DND-41 (cell line): ENCODE measurements at places on chromosomes 6 and 20.

- no peak overlapping the region for H3K27ac ChIP-seq
- DNase-seq, result peak; percentile 20
- H3K27me3 ChIP-seq, result no peaks in the 10 kb centered on the region
- no peak overlapping the region for H3K4me3 ChIP-seq
- no peaks in the 10 kb centered on the region for H3K4me1 ChIP-seq
- H3K36me3 ChIP-seq, result no peaks in the 10 kb centered on the region
Measured at GRCh38 chr6:107655245-107655644, 165.3 kb downstream of the SOBP start.

DNA sequence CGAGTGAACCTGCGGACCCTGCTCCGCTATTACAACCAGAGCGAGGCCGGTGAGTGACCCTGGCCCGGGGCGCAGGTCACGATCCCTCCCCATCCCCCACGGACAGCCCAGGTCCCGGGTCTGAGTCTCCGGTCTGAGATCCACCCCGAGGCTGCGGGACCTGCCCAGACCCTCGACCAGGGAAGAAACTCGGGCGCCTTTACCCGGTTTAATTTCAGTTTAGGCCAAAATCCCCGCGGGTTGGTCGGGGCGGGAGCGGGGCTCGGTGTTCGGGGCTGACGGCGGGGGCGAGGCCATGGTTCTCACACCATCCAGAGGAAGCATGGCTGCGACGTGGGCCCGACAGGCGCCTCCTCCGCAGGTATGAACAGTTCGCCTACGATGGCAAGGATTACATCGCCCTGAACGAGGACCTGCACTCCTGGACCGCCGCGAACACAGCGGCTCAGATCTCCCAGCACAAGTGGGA lies 46.9 kb upstream of the TRIM26 start:
- H3K4me1 ChIP-seq, result no peaks in the 10 kb centered on the region
- no peaks in the 10 kb centered on the region for H3K36me3 ChIP-seq
- no peak for DNase-seq
- no peak overlapping the region for H3K4me3 ChIP-seq
- no peaks in the 10 kb centered on the region for H3K27me3 ChIP-seq

DNA sequence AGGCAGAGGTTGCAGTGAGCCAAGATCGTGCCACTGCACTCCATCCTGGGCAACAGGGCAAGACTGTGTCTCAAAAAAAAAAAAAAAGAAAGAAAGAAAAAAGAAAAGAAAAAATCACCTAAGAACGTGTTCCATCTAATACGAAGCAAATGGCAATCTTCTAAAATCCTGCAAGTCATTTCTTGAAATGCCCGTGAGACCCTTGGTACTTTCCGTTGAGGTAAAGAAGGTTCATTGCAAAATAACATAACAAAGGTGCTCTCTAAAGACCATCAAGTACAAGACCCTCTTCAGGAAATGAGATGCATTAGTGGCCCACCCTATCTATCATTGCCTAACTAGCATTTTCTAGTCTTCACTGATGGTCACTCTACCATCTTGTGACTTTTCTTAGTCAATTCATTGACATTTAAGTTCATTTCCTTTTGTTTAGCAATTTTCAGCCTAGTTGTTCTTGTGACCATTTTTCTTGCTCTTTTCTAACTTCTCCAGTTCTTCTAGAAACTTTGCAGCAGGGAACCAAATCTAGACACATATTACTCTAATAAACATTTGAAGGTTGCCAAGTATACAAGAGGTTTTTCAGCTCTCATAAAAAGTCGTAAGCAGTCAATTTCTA lies 14.0 kb downstream of the MBOAT1 start:
- H3K27ac ChIP-seq, result no peak overlapping the region
- H3K27me3 ChIP-seq, result no peaks in the 10 kb centered on the region
- DNase-seq, result no peak
- peaks cover 19% of the 10 kb centered on the region; the same call in 1 of the 2 replicates for H3K36me3 ChIP-seq
- H3K4me3 ChIP-seq, result no peak overlapping the region

DNA sequence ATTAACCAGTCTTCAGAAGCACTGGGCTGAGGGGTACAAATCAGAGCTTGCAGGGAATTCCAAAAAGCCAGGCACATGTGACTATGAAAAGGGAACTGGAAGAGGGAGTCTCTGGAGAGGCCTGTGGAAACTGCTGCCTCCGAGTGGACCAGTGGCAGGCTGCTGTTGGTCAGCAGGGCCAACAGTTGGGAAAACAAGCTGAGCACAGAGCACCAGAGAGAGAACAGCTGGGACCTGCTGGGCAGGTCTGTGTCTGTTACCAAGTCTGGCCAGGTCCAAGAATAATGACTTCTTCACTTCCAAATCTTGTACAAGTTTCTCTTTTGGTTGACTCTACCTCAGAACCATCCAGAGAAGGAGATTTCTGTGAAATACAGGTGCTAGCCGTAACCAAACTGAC lies 81.4 kb downstream of the LIN28B start:
- H3K4me3 ChIP-seq, result no peak overlapping the region
- no peak overlapping the region for H3K27ac ChIP-seq
- peaks cover 3% of the 10 kb centered on the region; the same call in 1 of the 2 replicates for H3K4me1 ChIP-seq
- DNase-seq, result no peak
- no peaks in the 10 kb centered on the region for H3K36me3 ChIP-seq
- no peaks in the 10 kb centered on the region for H3K27me3 ChIP-seq

DNA sequence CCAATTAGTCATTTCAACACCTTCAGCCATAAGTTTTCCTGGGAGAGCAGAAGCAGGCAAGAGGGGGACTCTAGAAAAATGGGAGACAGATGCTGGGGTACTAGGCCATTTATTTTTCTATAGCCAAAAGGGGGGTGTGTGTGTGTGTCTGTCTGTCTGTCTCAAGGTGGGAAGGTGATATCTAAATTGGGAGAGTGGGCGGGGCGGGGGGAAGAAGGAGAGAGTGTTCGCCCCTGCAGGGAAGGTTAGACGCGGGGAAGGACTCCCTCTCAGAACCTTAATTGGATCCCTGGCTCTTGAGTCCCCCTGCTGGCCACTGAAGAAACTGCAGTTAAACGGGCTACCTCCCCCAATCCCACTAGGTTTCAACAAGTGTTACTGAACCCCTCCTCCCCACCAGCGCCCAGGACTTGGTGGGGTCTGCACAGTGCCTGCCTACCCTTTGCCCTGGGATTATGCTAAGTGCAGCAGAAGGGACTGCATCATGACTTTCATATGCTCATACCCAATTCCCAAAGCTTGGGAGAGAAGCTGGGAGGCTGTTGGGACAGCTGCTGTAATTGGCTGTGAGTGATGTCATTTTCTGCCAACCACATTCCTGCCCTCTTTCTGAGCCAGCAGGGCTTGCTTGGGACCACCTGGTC lies 45.8 kb downstream of the FOXP4 start:
- peaks cover 87% of the 10 kb centered on the region for H3K36me3 ChIP-seq
- no peak overlapping the region for H3K4me3 ChIP-seq
- DNase-seq, result peak; percentile 82
- no peaks in the 10 kb centered on the region for H3K4me1 ChIP-seq
- H3K27ac ChIP-seq, result 0 out of 2 replicates have a peak overlapping the region, but pooled peaks have one; percentile 5

- no peak overlapping the region for H3K4me3 ChIP-seq
- H3K4me1 ChIP-seq, result no peaks in the 10 kb centered on the region
- no peak overlapping the region for H3K27ac ChIP-seq
- DNase-seq, result no peak
Measured at GRCh38 chr6:80523010-80523409, 416.5 kb downstream of the BCKDHB start.

DNA sequence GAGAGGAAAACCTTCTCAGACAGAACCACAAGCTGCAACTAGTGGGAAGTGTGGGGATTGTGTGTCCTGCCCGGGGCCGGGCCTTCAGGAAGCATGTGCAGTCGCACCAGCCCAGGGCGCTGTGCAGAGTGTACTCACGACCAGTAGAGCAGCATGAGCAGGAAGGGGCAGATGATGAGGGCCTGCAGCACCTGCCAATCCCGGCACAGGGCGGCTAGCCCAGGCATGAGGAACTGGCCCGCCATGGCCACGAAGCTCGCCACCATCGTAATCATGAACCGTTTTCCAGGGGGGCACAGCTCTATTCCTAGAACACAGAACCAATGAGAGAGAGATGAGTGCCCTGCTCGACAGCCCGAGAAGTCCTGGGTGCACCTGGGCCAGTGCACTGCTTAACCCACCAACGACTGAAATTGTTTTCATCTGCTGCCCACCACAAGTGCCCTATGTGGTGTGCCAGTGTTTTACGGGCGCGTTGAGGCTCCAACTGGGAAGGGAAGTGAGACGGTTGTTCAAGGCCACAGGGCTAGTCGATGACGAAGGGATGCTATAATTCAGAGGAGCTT lies 65.0 kb downstream of the PSMG4 start:
- no peak overlapping the region for H3K27ac ChIP-seq
- DNase-seq, result no peak
- H3K4me1 ChIP-seq, result no peaks in the 10 kb centered on the region
- H3K4me3 ChIP-seq, result no peak overlapping the region

DNA sequence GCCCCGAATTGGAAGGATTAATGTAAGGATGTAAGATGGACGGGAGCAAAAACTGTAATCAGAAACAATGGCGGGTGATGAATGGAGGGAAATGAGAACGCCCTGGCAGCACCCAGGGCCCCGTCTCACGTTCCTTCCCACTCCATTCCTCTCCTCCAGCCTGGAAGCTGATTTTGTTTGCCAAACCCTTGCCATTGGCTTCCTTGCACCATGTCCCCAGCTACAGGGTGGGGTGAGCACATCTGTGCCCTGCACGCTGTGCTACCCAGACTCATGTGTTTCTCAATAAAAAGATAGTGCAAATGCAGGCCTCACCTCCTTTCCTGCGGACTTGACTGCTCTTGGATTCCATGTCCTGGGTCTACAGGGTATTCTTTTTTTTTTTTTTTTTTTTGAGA lies 26.7 kb downstream of the SCP2D1 start:
- no peaks in the 10 kb centered on the region for H3K27me3 ChIP-seq
- no peaks in the 10 kb centered on the region for H3K36me3 ChIP-seq
- no peak overlapping the region for H3K27ac ChIP-seq
- H3K4me1 ChIP-seq, result no peaks in the 10 kb centered on the region

GRCh38 chr6:152391179-152391880 lies 245.8 kb downstream of the SYNE1 start:
- H3K27ac ChIP-seq, result no peak overlapping the region
- no peaks in the 10 kb centered on the region for H3K27me3 ChIP-seq
- no peak for DNase-seq
- H3K36me3 ChIP-seq, result no peaks in the 10 kb centered on the region
- H3K4me1 ChIP-seq, result no peaks in the 10 kb centered on the region
- H3K4me3 ChIP-seq, result no peak overlapping the region

GRCh38 chr6:27867945-27868300 lies 44.3 kb downstream of the OR2B2 start:
- peak; percentile 37 for DNase-seq
- H3K4me3 ChIP-seq, result no peak overlapping the region
- peaks cover 48% of the 10 kb centered on the region for H3K4me1 ChIP-seq
- H3K36me3 ChIP-seq, result no peaks in the 10 kb centered on the region; the same call in 1 of the 2 replicates
- no peaks in the 10 kb centered on the region for H3K27me3 ChIP-seq

GRCh38 chr6:167405778-167406532 lies 81.1 kb downstream of the TTLL2 start:
- H3K4me3 ChIP-seq, result no peak overlapping the region
- no peaks in the 10 kb centered on the region for H3K4me1 ChIP-seq
- H3K27ac ChIP-seq, result no peak overlapping the region
- H3K27me3 ChIP-seq, result no peaks in the 10 kb centered on the region
- no peaks in the 10 kb centered on the region for H3K36me3 ChIP-seq

- peak; percentile 32 for DNase-seq
- peak overlapping the region; percentile 90 for H3K27ac ChIP-seq
- peaks cover 64% of the 10 kb centered on the region for H3K4me1 ChIP-seq
- peak overlapping the region; percentile 75 for H3K4me3 ChIP-seq
- no peaks in the 10 kb centered on the region for H3K27me3 ChIP-seq
Measured at GRCh38 chr20:31719644-31720485, 2.8 kb downstream of the BCL2L1 start.

GRCh38 chr6:43911354-43912115 lies 141.5 kb downstream of the VEGFA start:
- no peak for DNase-seq
- no peak overlapping the region for H3K4me3 ChIP-seq
- H3K27ac ChIP-seq, result no peak overlapping the region

- DNase-seq, result no peak
- no peaks in the 10 kb centered on the region for H3K4me1 ChIP-seq
- no peak overlapping the region for H3K27ac ChIP-seq
- H3K36me3 ChIP-seq, result no peaks in the 10 kb centered on the region
- H3K4me3 ChIP-seq, result no peak overlapping the region
Measured at GRCh38 chr6:114934079-114934478, 591.3 kb upstream of the HS3ST5 start.

DNA sequence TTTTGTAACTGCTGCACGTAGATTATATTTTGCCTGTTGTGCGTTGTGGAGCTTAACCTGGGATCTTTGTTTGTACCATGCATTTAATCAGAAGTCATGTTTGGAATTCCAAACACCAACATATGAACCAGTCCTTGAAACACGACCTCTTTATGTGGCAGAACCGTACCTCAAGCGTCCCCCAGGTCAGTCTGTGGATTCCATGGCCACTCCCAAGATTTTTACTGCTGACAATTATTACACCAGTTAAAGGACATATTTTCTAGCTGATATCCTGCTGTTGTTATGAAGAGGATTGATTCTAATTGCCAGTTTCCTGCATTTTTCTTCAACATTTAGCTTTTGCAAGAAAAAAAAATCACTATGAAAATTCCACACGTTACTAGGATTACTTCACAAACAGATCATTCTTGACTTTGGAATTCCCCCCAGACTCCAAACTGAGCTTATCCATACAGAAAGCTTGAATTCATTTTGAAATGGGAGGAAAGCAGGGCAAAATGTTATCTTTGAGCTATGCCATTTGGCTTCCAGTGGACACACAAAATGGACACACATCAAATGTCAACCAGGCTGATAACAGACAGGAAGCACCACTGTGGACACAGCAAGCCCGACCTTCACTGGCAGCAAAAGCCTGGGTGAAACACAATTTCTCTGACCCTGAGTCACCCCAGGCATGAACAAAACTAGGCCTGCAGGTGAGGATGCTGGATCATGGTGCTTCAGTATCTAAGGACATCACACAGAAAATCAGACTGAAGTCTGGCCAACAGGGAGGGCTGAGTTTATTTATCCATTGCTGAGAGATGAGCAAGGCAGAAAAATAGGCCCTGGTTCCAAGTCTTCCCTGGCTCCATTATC lies 542.9 kb upstream of the JAG1 start:
- DNase-seq, result no peak
- H3K4me1 ChIP-seq, result no peaks in the 10 kb centered on the region
- H3K4me3 ChIP-seq, result no peak overlapping the region
- H3K27me3 ChIP-seq, result no peaks in the 10 kb centered on the region
- no peaks in the 10 kb centered on the region for H3K36me3 ChIP-seq
- H3K27ac ChIP-seq, result no peak overlapping the region

GRCh38 chr6:113875470-113875869 lies 18.3 kb downstream of the MARCKS start:
- peaks cover 20% of the 10 kb centered on the region for H3K4me1 ChIP-seq
- no peak overlapping the region for H3K27ac ChIP-seq
- no peak overlapping the region for H3K4me3 ChIP-seq
- H3K36me3 ChIP-seq, result no peaks in the 10 kb centered on the region

GRCh38 chr20:58550275-58551059 lies 35.3 kb upstream of the APCDD1L start:
- no peak overlapping the region for H3K4me3 ChIP-seq
- H3K36me3 ChIP-seq, result no peaks in the 10 kb centered on the region
- DNase-seq, result no peak
- peaks cover 5% of the 10 kb centered on the region for H3K27me3 ChIP-seq
- H3K4me1 ChIP-seq, result no peaks in the 10 kb centered on the region
- no peak overlapping the region for H3K27ac ChIP-seq

GRCh38 chr6:15962449-15962764 lies 166.5 kb upstream of the MYLIP start:
- no peaks in the 10 kb centered on the region for H3K27me3 ChIP-seq
- no peaks in the 10 kb centered on the region for H3K36me3 ChIP-seq
- DNase-seq, result no peak
- no peak overlapping the region for H3K27ac ChIP-seq
- no peak overlapping the region for H3K4me3 ChIP-seq
- no peaks in the 10 kb centered on the region for H3K4me1 ChIP-seq

GRCh38 chr6:14212020-14212419 lies 94.4 kb downstream of the CD83 start:
- peak overlapping the region; percentile 77; the same call in 1 of the 2 replicates for H3K27ac ChIP-seq
- no peak for DNase-seq
- H3K4me1 ChIP-seq, result peaks cover 25% of the 10 kb centered on the region
- no peak overlapping the region for H3K4me3 ChIP-seq
- no peaks in the 10 kb centered on the region for H3K27me3 ChIP-seq
